ENCODE measurements at places on chromosomes 3 and 15.

GRCh38 chr3:107846279-107846852, 244.5 kb downstream of the CD47 start:
- no peak for DNase-seq

DNA sequence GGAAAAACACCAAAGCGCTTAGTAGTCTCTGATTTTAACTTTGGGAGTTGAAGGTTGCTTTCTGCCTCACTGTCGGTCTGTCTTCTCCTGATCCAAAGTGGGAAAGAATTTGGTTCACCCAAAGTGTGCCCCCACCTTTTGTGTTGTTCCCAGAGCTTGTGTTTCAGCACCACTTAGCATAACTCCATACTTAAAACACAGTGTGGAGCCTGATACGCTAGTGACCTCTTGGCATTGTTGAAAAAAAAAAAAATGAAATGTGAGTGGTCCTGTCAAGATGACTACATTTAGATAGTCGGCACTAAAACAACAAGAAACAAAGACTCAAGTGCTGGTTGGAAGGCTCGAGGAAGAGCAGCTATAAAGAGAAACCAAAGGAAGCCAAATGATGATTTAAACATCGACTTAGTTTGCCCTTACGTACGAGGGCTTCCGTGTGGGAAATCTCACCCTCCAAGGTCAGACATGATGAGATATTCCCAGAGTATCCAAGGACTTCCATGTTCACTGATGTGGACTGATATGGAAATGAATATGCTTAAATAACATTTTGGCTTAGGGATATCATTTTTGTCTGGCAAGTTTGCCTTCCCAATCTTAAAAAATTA, 178.8 kb downstream of the MEIS2 start:
- no peak for DNase-seq

- no peak for DNase-seq
Measured at GRCh38 chr15:25565470-25566264, 126.8 kb upstream of the UBE3A start.

GRCh38 chr3:189820365-189820720, 189.2 kb downstream of the TP63 start:
- no peak for DNase-seq

GRCh38 chr15:81296673-81297072, 27.3 kb downstream of the STARD5 start:
- DNase-seq = no peak

DNA sequence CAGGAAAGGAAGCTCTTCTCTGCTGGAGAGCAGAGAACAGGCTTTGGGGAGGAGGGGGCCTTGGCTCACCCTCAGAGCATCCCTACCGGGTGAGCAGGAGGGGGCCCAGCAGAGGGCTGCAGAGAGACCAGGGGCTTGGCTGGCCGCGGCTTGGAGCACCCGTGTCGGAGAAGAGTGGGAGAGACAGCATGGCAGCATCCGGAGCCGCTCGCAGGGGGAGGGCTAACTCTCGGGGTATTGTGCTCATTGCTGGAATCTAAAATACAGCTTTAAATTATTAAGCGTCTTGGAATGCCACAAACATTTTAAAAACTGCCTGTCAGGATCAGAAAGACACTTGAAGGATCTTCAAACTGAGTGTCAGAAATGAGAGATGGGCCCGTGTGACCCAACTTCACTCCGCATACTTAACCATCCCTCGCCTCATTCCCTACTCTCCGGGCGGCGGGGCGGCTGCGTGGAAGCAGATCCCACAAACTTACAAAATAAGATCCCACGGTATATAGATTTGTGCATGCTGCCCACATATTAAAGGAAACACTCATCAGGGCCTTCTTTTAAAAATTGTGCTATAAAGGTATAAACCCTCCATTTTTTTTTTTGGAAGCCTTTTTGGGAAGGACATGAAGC, 53.9 kb downstream of the EIF4E3 start:
- no peak for DNase-seq

DNA sequence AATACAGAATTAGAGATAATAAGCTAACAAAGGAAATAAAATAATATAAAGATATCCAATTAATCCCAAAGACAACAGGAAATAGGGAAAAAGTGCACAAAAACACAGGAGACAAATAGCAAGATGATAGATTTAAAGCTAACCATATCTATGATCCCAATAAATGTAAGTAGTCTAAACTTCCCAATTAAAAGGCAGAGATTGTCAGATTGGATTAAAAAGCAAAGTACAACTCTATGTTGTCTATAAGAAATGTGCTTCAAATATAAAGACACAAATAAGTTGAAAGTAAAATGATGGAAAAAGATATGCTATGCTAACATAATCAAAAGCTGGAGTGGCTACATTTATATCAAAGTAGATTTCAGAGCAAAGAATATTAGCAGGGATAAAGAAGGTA, 133.1 kb upstream of the ATP2B2 start:
- DNase-seq = no peak

DNA sequence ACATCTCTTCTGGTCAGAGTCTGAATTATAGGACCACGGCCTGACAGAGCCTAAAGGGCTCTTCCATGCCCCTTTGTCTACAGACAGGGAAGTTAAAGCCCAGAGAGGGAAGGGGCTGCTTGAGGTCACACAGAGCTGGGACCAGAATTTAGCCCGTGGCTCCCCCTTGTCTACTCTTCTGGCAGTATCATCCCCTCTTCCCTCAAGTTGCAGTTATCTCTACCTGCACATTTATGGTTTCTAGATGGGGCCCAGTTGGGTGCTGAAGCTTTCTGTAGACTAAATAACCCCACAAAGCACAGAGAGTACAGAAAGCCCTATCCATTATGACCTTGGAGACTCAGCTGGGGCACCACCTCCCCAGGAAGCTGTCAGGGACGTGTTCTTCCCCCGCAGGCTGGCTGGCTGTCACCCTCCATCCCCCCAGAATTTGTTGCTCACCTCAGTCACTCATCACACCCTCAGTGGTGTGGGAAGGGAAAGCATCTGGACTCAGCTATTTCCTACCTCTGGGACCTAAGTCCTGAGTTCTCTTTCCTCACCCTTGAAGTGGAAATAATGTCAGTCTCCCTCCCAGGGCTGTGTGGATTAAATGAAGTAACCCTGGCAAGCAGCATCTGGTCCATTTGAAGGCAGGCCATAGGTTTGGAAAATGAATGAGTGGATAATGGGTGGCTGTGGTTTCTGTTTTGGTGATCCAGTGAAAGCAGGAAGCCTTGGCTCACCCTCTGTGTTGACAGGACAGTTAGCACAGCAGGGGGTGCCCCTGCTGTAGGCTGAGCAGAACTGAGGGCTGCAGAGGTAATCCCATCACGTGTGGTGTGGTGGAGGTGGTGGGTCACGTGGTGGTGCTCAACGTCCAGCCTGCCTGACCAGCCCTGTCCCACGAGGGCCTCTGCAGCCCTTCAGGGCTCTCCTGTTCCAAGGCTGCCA, 16.3 kb downstream of the ACOX2 start:
- DNase-seq = no peak

- no peak for DNase-seq
Measured at GRCh38 chr3:129838086-129838485, 55.4 kb downstream of the TMCC1 start.

DNA sequence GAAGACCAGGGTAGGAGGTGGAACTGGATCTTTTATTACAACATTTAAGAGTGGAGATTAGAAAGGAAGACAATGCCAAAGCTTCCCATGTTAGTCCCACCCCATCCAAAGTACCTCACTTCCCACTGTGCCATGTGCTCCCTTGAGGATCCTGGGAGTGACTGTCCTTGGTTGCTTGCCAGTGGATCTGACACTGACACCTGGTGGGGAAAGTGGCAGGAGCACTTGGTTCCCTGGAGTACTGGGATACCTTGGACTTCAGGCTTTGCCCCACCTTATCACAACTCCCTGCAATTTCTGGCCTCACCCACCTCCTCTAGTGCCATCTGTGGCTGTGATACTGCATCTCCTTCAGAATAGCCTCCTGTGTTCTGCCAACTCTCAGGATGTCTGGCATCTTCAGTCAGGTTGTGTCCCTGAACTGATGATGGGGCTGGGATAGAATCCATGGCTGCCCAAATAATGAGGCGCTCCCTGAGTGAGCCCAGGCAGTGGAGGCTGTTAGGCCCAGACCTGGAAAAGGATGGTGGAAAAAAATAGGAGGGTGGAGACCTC, 1.3 kb downstream of the ELL3 start:
- DNase-seq = no peak

DNA sequence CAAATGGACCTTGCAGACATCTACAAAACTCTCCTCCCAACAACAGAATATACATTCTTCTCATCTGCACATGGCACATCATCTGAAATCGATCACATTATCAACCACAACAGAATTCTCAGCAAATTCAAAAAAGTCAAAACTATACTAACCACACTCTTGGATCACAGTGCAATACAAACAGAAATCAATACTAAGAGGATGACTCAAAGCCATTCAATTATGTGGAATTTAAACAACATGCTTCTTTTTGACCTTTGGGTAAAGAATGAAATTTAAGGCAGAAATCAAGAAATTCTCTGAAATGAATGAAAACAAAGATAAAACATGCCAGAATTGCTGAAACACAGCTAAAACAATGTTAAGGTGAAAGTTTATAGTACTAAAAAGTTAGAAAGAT, 358.1 kb downstream of the NSUN3 start:
- no peak for DNase-seq

- DNase-seq = no peak
Measured at GRCh38 chr3:185960522-185961288, 22.9 kb upstream of the TRA2B start.

- no peak for DNase-seq
Measured at GRCh38 chr3:73225146-73225855, 163.8 kb downstream of the EBLN2 start.

DNA sequence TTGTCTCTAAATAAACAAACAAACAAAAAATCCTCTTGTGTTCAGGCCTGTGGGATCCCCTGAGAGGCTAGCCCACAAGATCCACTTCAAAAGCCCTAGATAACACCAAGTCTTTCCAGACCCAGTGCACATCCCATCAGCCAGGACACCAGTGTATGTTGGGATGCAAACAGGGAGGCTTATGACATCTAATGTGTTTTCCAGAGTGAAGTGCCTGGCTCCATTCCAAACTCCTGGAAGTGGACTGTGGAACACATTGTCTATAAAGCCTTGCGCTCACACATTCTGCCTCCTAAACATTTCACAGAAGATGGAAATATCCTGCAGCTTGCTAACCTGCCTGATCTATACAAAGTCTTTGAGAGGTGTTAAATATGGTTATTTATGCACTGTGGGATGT, 57.0 kb downstream of the MLH1 start:
- no peak for DNase-seq

DNA sequence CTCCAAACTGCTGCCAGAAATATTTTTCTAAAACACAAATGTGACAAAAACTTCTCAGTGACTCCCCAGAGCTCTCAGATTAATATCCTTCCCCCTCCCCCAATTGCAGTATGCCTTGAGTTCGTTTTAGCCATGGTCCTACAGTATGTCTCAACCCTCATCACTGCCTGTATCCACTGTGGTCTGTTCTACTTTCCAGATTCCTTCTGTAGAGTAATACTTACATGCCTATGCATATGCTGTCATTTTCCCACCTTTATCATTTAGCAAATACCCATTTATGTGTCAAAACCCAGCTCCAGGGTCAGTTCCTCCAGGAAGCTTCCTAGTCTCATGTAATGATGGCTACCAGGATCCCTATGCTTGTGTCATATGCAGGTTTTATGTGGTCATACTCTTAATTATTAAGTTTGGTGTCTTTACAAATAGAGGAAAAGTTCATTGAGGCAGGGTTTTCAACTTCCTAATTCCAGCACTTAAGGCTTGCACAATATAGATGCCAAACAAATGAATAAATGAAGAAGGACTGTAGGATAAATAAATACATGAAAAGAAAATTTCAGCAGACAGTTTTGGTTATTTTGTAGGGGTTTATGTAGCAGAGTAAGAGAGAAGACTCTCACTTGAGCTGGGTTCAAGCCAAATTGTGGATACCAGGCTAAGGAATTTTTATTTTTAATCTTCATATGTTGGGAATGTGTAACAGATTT, 170.8 kb downstream of the ALCAM start:
- no peak for DNase-seq

GRCh38 chr3:64958199-64958843, 270.5 kb upstream of the ADAMTS9 start:
- DNase-seq = no peak

DNA sequence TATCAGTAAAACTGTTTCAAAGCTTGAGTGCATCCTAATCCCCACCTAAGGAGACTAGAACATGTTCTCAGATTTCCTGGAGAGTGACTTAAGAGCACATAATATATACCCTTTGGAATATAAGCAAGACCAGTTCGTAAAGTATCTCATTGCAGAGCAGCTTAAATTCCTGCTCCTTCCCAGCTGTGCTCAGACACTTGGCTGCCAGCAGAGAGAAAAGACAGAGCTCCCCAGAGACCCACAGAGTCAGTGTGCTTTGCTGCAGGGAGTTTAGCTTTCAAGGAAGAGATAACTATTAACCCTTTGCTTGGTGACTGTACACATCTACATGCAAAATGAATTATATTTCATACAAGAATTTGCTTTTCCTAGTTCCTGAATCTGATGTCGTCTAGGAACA, 338.1 kb upstream of the ARHGEF26 start:
- DNase-seq = no peak

GRCh38 chr3:127853681-127854080, 31.4 kb upstream of the MGLL start:
- DNase-seq = no peak

Measured in AG04449 (cell line).